AG08396 (cell line): ENCODE measurements at places on chromosomes 12 and 14.

- no peak for DNase-seq
These were observed 57.2 kb upstream of the CCND2 start for GRCh38 chr12:4216187-4216927.

DNA sequence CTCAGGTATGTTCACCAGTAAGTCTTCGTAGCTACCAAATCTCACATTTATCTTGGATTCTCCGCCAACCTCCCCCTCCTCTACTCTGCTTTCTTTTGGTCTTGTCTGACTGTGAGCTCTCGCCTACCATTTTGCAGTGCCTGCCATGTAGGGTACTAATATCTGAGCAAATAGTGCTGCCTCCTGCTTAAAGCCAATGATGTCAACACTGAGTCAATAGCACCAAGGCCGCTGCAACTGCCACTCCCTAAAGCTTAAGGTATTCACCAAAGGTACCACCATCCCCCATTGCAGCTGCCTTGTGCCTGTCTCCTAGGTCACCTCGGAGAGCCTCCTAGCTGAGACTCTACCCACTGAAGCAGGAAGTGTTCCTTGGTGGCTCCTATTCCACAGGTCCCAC is 114.8 kb upstream of the FUT8 start:
- DNase-seq, result no peak

DNA sequence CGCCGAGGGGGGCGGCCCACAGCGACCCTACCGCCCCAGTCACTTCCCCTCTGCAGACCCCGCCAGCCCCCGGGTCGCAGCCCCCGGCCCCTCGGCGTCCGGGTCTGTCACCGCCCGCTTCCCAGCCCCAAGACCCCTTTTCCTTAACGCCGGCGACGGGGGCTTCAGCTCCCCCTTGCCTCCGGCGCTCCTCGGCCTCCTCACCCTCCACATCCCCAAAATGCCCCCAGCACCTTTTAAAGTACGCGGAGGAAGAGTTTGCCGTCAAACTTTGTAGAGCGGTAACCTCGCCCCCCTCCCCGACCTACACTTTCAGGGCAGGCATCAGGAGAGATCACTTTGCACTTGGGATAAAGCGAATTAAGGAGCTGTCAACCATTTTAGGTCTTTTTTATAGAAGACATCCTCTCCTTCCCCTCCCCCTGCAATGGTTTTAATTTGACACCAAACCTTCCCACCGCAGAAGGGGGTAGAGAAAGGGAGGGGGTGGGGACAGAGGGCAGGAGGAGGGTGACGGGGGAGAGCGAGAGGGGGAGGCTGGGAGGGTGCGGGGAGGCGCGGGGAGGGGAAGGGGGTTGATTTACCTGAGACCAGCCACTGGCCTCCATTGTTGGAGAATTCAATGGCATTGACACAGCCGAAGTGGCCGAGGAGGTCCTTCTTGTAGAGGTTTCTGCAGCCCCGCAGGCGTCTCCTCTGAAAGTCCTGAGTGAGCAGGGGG is 578 bp downstream of the DCAF5 start:
- peak; percentile 45 for DNase-seq

GRCh38 chr14:72849222-72849621 is 44.7 kb downstream of the DPF3 start:
- DNase-seq, result no peak

- no peak for DNase-seq
These were observed 365.9 kb upstream of the NOVA1 start for GRCh38 chr14:26963711-26964110.
